Transverse colon (tissue), 4 donors: ENCODE measurements at places on chromosomes 16 and 17.

DNA sequence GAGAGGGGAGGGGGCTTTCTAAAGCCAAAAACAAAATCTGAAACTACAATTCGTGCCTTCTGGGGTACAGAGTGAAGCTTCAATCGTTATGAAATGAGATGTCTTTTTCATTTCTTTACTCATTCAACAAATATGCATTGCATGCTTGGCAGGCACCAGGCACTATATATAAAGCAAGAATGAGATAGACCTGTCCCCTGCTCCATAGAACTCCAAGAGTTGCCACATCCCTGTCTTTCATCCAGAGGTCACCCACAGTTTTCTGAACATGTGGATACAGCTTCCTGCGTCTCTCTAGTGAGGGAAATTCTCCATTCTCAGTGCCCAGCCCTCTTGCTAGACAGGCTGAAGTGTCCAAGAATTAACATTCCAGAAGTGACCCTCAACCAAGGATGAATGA, 343.2 kb upstream of the MAF start:
- no peak for DNase-seq

DNA sequence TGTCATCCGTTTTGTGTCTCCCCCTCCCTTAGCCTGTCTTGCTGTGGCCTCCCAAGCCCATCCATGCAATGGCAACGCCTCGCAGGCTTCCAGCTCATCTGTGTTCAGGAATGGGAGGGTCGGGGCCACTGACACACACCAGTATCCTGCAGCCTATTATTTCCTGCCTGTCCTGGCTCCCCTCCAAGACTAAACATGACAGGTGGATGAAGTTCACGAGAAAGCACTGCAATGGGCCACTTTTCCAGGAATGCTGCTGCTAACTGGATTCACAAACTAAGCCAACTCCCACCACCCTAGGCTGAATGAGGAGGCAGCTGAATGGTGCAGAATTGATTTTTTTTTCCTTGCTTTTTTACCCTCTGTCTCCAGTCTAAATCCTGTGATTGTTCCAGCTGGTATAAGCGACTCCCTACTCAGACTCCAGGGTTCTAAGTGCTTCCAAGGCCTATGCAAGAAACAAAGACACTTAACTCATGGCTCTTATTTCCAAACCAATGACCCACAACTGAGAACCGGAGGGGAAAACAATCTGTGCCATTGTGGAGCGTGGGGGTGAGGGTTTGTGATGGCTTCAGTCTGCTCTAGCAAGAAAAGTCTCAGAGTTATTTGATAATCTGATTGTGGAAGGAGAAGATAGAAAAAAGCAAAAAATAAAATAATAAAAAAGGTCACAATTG, 23.3 kb downstream of the TMEM100 start:
- no peak for DNase-seq

DNA sequence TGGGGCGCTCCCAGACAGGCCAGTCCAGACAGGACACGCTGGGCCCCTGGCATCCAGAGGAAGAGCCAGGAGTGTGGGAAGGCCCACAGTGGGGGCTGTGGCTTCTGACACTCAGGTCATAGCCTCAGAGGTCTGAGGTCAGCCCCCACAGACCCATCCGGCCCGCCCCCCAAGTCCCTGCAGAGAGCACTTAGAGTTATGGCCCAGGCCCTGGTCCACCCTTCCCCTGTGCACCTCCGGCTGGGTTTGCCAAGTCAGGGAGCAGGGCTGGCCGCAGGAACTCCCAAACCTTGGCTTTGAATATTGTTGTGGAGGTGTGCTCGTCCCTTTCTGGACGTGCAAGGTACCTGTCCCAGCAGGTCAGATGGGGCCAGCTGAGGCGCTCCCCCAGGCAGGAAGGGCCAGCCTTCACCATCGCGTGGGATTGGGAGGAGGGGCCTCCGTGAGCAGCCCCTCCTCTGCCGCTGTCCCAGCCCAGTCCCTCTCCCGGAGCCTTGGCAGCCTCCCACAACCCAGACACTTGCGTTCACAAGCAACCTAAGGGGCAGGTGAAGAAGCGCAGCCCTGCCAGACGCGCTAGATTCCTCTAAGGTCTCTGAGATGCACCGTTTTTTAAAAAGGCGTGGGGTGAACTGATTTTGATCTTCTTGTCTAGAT, 74.6 kb downstream of the SOCS1 start:
- no peak for DNase-seq

- no peak for DNase-seq
These were observed 5.2 kb upstream of the ATP6V0A1 start for GRCh38 chr17:42453439-42453838.

- DNase-seq, result no peak
These were observed 72.5 kb upstream of the IRX3 start for GRCh38 chr16:54359081-54359480.

DNA sequence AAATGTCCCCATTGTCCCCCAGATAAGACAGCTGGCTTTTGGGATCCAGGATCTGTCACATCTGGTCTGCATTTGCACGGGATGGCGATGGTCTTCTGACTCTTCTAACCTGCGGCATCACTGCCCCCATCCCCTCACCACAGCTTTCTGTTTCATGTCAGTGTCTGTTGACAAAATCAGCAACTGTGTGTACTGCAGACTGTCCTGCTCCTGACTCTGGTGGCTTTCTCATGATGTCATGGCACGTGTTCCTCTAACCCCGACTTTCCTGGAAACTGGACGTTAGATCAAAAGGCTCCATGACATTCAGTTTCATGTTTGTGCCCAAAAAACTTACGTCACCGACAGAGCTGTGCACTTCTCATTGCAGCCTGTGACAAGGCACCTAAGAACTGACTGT, 30.1 kb upstream of the CPNE2 start:
- no peak for DNase-seq

GRCh38 chr16:15770107-15770506, 86.7 kb downstream of the MYH11 start:
- DNase-seq, result no peak

- no peak for DNase-seq
These were observed 1.0 kb upstream of the RAB26 start for GRCh38 chr16:2147378-2147777.
